NCI-H2029 (cell line): ENCODE measurements at places on chromosomes 13 and 19.

DNA sequence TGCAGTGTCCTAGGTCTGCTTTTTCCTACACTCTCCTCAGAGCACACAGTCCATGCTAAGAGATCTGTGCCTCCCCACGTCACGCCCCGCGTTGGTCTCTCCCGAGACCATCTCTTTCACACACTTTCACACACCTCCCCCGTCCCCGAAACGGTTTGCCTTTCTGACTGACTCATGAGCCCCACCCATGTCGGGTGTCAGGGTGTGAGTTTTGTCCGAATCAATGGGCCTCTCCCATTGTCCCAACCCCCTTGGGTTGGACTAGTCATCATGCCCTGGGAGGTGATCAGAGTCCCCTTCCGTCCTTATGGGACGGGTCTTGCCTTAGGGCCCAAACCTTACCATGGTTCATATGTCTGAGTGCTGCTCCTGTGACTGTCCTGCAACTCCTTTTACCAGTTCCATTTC is 214.0 kb upstream of the HTR2A start:
- no peak for DNase-seq

DNA sequence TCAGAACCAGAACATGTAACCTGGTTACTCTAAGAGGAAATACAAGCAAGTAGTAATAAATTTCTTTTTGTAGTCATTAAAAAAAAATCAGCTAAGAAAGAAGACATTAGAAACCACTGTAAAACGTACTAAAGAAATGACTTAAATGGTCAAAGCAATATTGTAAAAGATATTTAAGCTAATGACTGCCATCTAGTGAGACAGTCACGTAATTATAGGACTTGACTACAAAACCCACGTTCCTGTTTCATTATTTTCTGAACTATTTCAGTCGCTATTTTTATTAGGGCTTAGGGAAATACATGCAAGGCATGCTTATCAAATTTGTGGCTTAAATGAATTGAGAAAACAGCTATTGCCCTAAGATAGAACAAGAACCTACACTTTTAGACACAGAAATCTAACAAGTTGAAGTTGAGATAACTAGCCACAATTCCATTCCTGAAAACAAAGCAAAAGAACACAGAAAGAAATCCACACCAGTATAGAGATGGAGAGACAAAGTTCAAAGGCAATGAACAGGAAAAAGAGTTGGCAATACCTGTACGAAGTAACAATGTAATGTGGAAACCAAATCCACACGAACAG is 17.9 kb downstream of the ALG5 start:
- DNase-seq, result no peak

- DNase-seq, result no peak
These were observed 111.9 kb downstream of the EFNB2 start for GRCh38 chr13:106423530-106423929.

GRCh38 chr13:74682746-74683145 is 548.5 kb upstream of the KLF12 start:
- no peak for DNase-seq
